ENCODE measurements at places on chromosomes 13 and 19.
A peak's percentile ranks its signal among the peaks of the same experiment; 100 is the strongest.

DNA sequence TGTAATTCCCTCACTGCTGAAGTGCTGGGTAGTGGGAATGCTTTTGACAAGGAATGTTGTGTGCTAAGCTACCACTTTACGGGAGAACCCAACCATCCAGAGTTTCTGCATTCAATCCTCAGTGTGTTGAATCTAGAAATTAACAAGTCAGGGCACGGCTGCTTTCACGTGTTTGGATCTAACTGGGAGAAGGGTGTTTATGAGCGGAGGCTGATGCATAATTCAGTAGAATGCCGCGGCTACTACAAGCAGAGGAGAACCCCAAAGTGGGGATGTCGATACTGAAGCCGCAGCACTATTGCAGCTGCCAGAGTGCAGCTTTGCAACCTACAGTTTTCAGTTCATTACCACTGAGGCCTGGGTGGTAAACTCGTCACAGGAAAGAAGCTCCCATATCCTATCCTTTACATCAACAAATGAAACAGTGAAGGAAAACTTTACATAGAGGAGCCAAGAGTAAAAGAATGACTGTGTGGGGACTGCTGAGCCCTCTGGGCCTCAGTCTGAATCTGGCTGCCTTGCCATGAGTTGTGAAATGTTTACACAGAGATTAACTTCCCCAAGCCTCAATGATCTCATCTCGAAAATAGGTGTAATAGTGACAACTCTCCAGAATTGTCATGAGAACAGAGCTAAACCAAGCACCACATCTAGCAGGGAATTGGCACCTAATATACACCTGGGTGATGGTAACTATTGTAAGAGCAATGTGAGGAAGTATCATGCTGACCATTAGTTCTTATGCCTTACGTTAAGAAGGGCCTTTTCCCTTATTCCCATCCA, 531.7 kb downstream of the MYO16 start:
- no peaks in the 10 kb centered on the region for H3K36me3 ChIP-seq
- no peak overlapping the region for H3K27ac ChIP-seq
- no peak overlapping the region for H3K4me3 ChIP-seq
- H3K27me3 ChIP-seq: no peaks in the 10 kb centered on the region
- H3K4me1 ChIP-seq: peaks cover 23% of the 10 kb centered on the region
- DNase-seq: no peak

GRCh38 chr13:40403509-40404241, 262.8 kb downstream of the FOXO1 start:
- H3K4me3 ChIP-seq: no peak overlapping the region
- H3K4me1 ChIP-seq: no peaks in the 10 kb centered on the region
- DNase-seq: no peak
- H3K27me3 ChIP-seq: no peaks in the 10 kb centered on the region

DNA sequence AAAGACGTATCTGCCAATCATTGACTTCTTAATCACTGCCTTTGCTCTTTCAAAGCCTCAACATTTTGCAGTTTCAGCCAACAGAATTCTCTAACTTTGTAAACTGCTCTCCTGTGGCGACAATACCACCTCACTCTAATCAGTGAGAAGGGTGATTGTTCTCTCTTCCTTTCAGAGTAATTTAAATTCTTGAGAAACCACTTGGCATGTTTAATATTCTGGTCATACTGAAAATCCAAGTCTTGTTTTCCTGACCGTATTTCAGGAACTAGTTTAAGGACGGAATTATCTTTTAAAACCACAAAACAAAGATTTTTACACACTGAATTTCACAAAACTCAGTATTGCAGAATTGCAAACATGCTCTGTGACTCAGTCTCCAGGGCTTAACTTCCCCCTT, 5.2 kb upstream of the CDC16 start:
- H3K27ac ChIP-seq: no peak overlapping the region
- H3K4me1 ChIP-seq: no peaks in the 10 kb centered on the region
- H3K36me3 ChIP-seq: no peaks in the 10 kb centered on the region
- no peak for DNase-seq
- H3K4me3 ChIP-seq: no peak overlapping the region

DNA sequence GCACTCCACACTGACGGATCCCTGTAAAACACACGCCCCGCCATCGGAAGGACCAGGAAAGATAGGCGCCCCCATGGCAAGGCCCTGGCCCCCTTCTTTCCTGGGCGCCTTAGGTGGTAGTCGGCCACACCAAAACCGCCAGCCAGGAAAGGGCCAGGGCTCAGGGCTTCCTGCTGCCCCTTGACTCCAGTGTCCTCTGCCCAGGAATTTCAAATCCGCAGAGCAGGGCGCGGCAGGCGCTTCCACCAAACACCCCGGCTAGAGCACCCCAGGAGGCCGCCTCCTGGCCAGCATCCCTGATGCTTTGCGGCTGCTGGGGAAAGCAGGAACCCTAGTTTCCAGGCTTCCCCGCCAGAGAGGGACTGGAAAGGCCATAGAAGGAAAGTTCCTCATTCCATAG, 57.5 kb downstream of the ZNF726 start:
- H3K27me3 ChIP-seq: no peaks in the 10 kb centered on the region
- no peak overlapping the region for H3K4me3 ChIP-seq
- peaks cover 4% of the 10 kb centered on the region for H3K4me1 ChIP-seq
- H3K27ac ChIP-seq: no peak overlapping the region

- H3K36me3 ChIP-seq: no peaks in the 10 kb centered on the region
- no peaks in the 10 kb centered on the region for H3K4me1 ChIP-seq
- peak; percentile 93 for DNase-seq
Observed at GRCh38 chr19:49533551-49534488, 6.0 kb downstream of the RCN3 start.

DNA sequence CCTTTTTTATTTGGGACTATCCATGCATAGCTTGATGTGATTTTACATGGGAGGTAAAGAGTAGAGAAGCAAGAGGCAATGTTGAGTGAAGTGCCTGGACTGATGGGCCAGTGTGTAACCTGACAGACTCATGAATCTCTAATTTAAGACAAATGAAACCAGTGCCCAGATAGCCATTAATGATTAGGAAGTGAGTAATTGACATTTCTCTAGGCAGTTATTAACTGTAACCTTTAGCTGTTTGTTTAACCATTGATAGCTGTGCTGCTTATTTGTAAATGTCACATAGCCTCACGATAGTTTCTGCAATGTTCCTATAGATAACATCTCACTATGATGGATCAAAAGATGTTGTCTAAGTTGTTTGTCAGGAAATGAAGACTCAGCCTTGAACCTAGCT, 1047.5 kb upstream of the SPRY2 start:
- H3K4me3 ChIP-seq: no peak overlapping the region
- H3K4me1 ChIP-seq: no peaks in the 10 kb centered on the region
- H3K27ac ChIP-seq: no peak overlapping the region
- no peak for DNase-seq
- H3K27me3 ChIP-seq: no peaks in the 10 kb centered on the region

DNA sequence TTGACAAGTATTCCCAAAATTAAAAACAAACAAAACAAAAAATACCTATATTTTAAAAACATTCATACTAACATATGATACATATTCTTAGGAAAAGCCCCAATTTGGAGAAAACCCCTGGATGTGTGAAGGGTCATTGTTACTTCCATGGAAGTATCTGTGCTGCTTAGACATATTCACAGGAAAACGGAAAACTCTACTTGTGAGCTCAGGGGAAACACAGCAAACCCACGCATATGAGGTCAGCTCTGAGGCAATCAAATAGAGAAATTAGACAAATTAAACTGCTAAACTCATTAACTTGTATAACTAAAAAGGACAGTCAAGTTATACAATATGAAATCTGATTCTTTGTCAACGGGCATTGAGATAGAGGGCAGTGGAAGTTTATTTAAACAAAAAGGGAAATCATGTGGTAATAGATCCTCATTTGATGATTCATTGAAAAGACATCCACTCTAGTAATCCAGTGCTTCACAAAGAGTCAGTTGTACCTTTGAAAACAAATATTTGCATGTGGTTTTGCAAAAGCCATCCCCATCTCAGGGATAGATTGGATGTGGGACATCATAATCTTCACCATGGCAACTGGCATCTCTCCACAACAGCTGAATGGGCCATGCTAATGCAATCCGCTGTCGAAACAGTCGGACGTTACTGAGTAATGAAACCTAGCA, 423.4 kb downstream of the ITGBL1 start:
- no peak overlapping the region for H3K4me3 ChIP-seq
- no peak overlapping the region for H3K27ac ChIP-seq

GRCh38 chr19:7887408-7888144, 734 bp upstream of the LRRC8E start:
- H3K27ac ChIP-seq: no peak overlapping the region
- no peak for DNase-seq
- H3K27me3 ChIP-seq: no peaks in the 10 kb centered on the region
- H3K4me1 ChIP-seq: no peaks in the 10 kb centered on the region
- no peaks in the 10 kb centered on the region for H3K36me3 ChIP-seq

- H3K36me3 ChIP-seq: no peaks in the 10 kb centered on the region
- no peak overlapping the region for H3K27ac ChIP-seq
- no peaks in the 10 kb centered on the region for H3K4me1 ChIP-seq
- H3K27me3 ChIP-seq: no peaks in the 10 kb centered on the region
- DNase-seq: no peak
Observed at GRCh38 chr13:78806457-78806856, 147.5 kb upstream of the OBI1 start.

Measured in SK-N-SH (cell line).